DMS79 (cell line): ENCODE measurements at places on chromosomes 3 and 15.

GRCh38 chr15:52462806-52463360, 65.8 kb downstream of the MYO5A start:
- no peak for DNase-seq

DNA sequence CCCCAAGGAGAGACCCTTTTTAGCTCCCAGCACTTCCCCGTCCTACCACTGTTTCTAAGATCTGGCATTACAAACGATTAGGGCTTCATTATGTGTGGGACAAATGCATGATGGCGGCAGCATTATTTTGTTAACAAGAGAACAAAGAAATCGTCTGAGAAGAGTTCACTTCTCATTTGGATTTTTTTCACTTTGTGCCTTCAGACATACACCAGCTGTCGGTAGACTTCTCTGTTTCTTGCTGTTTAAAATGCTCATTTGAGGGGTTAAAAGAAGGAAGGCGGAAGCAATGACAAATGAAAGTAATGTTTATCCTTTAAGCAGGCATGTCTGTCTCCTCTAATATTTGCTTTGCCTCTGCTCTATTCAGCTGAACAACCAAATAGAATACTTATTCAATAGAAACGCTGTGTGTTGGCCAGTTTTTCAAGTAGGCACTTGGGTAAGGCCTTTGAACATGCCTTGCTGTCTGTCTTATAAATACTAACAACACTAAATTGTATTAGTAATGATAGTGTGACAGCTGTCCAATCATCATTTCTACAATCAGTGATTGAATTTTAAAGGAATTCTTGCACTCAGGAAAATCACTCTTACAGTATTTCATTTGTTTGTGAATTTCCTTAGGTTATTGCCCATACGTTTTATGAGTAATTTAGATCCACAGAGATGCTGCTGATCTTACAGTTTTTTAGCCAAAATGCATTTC, 382.4 kb downstream of the IL5RA start:
- peak; percentile 52 for DNase-seq

DNA sequence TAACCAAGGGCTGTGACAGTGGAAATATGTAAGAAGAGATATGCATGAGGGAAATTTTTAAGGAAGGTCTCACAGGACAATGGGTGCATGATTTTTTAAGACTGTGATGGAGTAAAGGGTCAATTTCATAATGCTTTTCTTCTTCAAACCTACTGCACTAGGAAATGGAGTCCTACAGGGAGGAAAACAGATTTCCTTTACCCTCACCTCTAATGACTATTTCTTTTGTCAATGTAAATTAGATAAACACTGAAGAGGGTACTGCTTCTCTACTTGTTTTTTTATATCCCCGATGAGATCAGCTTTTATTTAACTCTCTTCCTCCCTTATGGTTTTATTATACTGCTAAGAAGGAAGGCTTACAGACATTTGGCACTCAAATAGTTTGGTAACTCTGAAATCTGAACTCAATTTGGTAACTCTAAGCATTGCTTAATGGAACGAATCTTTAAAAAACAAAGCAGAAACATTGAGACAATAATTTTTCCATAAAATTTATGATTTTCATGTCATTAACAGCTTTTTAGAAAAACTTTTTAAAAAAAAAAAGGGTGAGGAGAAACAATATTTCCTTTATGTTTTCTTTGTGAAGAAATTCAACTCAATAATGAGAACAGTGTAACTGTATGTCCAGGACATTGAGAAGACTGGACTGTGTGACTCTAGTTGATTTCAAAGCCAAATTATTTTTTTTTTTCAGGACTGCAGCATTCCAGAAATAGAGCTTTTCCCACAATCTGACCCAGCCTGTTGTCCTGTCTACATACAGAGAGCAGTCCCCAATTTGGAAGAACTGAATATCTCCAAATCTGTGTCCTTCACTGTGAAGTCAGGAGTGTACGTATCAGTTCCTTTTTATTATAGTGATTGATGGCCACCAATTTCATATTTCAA, 64.4 kb downstream of the CRYBG3 start:
- DNase-seq = no peak

GRCh38 chr15:66670175-66670574, 31.9 kb upstream of the SMAD6 start:
- no peak for DNase-seq

DNA sequence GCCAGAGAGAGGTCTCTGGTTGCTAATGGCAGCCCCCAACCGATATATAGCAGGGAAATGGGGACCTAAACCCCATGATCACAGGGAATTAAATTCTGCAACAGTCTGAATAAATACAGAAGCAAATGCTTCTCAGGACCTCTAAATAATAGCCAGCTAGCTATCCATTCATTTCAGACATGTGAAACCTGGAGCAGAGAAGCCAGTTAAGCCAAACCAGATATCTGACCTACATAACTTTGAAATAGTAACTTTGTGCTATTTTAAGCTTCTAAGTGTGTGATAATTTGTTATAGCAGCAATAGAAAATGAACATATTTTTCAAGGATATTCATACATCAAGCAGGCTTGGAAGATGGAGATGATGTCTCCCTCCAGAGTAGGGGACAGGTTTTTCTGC, 1062.9 kb upstream of the CADM2 start:
- DNase-seq = no peak

DNA sequence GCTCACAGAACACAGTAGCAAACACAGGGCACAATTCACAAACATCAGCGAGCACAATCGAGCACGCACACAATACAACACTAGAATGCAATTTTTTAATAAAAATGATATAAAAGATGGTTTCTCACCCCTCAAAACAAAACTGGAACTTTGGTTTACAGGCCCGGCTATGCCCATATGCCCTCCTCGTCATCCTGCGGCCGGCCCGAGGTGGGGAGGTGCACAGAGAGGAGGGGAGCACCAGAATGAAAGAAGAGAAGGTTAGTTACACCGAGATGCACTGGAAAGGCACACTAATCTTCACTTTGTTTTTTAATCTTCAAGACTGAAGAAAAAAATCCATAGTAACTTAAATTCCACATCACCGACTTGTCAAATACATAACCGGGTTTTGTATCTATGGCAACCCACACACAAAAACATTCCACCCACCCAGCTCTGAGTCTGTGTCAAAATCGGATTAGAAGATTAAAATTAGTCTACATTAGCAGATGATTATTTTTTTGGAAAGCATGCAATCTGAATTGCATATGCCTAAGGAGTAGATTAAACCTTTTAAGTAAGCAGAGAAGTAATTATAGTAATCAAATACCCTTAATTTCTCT, 196.7 kb upstream of the WNT5A start:
- no peak for DNase-seq

DNA sequence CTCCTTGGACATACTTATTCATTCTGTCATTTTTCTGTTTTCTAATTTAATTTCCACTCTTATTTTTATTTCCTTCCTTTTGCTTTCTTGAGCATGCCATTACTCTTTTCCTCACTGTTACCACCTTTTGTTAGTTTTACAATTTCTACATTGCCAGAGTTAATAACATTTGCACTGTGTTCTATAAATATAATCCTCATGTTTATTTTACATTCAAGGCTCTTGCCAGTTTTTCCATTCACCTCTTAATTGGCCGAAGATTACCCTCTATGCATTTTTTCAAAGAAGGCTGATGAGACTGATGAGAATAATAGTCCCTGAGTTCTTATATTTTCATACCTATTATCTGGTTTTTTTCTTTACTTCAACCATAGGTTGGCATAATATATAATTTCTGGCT, 10.5 kb downstream of the BTD start:
- DNase-seq = no peak

- DNase-seq = no peak
These were observed 990.5 kb downstream of the OTOL1 start for GRCh38 chr3:162487138-162487537.

- no peak for DNase-seq
These were observed 8.1 kb upstream of the PHC3 start for GRCh38 chr3:170189398-170190256.

DNA sequence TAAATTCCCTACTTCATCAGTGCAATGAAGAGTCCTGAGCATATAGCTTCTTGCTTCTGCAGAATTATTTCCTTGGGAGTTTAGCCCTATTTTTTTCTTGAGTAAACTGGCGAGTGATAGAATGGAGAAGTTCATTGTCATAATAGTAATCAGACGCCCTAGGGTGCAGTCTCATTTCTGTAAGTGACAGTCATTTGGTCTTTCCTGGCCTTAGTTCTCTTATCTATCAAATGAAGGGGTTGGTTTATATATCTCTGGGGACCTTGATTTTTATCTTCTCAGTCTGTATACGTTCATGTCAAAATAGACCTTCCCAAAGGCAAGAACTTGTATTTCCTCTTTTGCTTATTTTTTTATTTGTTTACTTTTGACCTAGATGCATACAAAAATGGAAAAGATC, 9.9 kb upstream of the ALPK3 start:
- no peak for DNase-seq

GRCh38 chr3:114307222-114307830, 13.5 kb downstream of the TIGIT start:
- no peak for DNase-seq

GRCh38 chr3:155391551-155391958, 98.1 kb upstream of the STRIT1 start:
- DNase-seq = peak; percentile 40

DNA sequence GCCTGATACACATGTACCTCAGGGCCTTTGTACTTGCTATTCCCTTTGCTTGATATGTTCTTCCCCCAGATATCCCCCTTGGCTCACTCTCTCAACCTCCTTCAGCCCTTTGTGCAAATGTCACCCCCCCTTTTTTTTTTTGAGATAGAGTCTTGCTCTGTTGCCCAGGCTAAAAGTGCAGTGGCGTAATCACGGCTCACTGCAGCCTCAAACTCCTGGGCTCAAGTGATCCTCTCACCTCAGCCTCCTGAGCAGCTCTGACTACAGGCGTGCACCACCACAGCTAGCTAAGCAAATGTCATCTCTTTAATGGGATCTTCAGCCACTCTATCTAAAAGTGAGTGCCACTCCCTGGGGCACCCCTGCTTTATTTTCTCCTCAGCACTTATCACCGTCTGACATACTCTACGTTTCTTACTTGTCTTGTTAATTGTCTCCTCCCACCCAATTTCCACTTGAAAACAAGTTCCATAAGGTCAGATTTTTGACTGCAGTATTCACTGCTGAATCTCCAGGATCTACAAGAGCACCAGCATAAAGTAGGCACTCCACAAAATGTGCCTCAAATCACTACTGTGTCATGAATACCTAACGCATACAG, 14.6 kb downstream of the IP6K2 start:
- no peak for DNase-seq

- DNase-seq = no peak
These were observed 366.9 kb upstream of the STAC start for GRCh38 chr3:36013425-36013824.

DNA sequence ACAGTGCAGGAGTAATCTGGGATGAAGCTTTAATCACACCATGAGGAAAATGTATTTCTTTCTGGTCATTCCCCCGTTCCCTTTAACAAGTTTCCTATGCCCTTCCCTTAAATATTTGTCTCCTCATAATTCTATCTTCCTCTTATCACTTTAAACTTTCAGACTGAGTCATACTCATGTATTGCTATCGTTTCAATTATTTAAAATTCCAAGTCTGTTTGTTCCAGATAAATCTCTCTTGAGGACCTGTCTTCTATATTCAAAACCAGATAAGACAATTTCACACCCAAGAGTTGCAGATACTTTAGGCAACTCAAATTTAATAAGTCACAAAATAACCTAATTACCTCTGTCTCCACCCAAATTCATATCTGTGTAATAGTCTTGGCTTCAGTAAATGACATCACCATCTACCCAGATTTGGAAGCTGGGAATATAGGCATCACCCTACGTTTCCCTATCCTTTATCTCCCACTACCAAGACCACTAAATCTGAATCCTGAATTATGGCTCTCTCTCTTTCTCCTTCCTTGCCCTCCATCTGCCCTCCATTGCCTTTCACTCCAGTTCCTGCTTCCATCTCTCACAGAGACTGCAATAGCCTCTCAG, 220.1 kb downstream of the PYDC2 start:
- no peak for DNase-seq

DNA sequence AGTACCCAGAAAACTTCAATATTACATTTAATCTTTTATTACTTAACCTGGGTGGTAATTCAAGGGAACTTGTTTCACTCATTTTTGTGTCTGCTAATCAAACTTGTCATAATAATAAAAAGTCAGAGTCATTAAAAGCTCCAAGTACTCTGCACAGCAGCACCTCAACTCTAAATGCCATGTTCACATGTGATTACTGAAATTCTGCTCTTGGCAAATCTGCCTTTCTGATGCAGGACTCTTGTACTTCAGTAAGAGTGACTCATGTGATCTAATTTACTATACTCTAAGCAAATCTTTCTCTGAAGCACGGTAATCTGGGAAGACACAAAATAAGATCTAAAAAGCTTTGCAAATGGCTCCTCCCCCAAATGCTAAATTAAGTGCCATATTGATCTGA, 6.4 kb downstream of the ROBO1 start:
- DNase-seq = no peak

- no peak for DNase-seq
These were observed 35.6 kb upstream of the FILIP1L start for GRCh38 chr3:100149713-100150415.

DNA sequence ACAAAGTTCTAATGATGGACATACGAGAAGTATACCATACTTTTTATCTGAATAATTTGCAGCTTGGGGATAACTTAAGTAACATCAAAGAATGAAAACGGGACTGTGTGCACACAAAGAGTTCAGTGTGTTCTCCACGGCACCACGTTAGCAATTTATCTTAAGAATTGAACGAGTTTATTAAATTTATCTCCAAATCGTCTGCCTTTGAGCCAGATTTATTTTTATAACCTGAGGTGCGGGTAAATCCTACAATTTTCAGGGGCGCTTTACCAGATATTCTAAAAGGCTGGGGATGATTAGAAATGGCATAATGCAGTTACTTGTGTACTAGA, 3.5 kb downstream of the CHD2 start:
- no peak for DNase-seq

GRCh38 chr3:49648354-49649019, 25.7 kb upstream of the APEH start:
- no peak for DNase-seq

GRCh38 chr3:46737329-46737731, 19.7 kb upstream of the PRSS50 start:
- no peak for DNase-seq
